Endodermal cell (in vitro differentiated cells): ENCODE measurements at places on chromosomes 16 and 17.

GRCh38 chr16:582614-583331 lies 7.1 kb upstream of the RAB40C start:
- DNase-seq: peak; percentile 65
- H3K4me3 ChIP-seq: no peak overlapping the region
- no peak overlapping the region for H3K27ac ChIP-seq
- no peaks in the 10 kb centered on the region for H3K36me3 ChIP-seq
- peaks cover 12% of the 10 kb centered on the region for H3K27me3 ChIP-seq

DNA sequence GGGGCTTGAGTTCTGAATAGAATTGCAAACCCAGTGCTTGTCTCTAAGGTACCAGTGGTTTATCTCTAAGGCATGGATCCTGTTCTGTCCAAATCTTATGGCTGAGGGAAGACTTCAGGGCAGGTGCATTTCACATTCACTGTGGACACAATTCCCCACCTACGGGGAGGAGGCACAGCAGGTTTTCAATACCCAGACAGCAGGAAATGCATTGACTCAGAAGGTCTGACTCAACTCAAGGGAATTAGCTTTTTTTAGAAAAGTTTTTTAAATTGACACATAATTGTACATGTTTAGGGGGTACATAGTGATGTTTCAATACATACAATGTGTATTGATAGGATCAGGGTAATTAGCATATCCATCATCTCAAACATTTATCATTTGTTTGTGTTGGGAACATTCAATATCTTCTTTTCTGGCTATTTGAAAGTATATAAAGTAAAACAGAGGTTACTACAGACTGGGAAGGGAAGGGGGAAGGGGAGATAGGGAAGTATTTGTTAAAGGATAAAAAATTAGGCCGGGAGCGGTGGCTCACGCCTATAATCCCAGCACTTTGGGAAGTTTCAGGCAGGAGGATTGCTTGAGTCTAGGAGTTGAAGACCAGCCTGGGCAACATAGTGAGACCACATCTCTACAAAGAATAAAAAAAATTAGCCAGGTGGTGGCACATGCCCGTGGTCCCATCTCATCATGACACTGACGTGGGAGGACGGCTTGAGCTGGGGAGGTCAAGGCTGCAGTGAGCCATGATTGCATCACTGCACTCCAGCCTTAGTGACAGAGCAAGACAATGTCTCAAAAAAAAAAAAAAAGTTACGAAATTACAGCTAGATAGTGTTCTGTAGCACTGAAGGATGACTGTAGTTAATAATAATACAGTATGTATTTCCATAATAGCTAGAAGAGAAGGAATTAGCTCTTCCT lies 54.9 kb downstream of the RGS9 start:
- no peaks in the 10 kb centered on the region for H3K36me3 ChIP-seq
- H3K27me3 ChIP-seq: no peaks in the 10 kb centered on the region
- no peaks in the 10 kb centered on the region for H3K4me1 ChIP-seq
- no peak overlapping the region for H3K27ac ChIP-seq
- H3K4me3 ChIP-seq: no peak overlapping the region

DNA sequence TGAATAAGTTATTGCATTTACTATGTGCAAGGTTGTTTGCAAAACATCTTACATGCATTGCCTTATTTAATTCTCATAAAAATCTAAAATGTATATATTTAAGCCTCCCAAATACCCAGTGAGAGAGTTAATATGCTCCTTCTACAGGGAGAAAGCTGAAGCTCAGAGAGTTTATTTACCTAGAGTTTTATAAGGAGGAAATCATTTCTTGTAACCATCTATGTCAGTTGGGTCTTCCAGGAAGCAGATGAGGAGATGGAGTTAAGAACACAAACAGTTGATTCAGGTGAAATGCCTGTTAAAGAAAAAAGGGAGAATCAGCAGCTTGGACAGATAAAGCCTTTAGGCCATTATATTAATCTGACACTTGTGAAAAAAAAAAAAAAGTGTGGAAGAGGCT lies 62.6 kb upstream of the DHX40 start:
- no peaks in the 10 kb centered on the region for H3K4me1 ChIP-seq
- no peak overlapping the region for H3K4me3 ChIP-seq
- no peak for DNase-seq
- no peaks in the 10 kb centered on the region for H3K36me3 ChIP-seq

GRCh38 chr17:50866950-50867362 lies 802 bp upstream of the TOB1 start:
- peaks cover 21% of the 10 kb centered on the region for H3K36me3 ChIP-seq
- peak; percentile 92 for DNase-seq
- peak overlapping the region; percentile 94 for H3K27ac ChIP-seq
- no peaks in the 10 kb centered on the region for H3K27me3 ChIP-seq

GRCh38 chr17:53630638-53631037 lies 192.1 kb upstream of the KIF2B start:
- no peak for DNase-seq
- no peaks in the 10 kb centered on the region for H3K4me1 ChIP-seq
- no peak overlapping the region for H3K27ac ChIP-seq
- H3K36me3 ChIP-seq: no peaks in the 10 kb centered on the region
- H3K4me3 ChIP-seq: no peak overlapping the region

- no peaks in the 10 kb centered on the region for H3K27me3 ChIP-seq
- H3K4me3 ChIP-seq: no peak overlapping the region
- H3K36me3 ChIP-seq: no peaks in the 10 kb centered on the region
- no peak for DNase-seq
Measured at GRCh38 chr16:49773534-49774475, 82.1 kb downstream of the ZNF423 start.

GRCh38 chr17:32445074-32445415 lies 735 bp downstream of the PSMD11 start:
- peak overlapping the region; percentile 91 for H3K4me3 ChIP-seq
- peaks cover 5% of the 10 kb centered on the region for H3K27me3 ChIP-seq
- H3K4me1 ChIP-seq: no peaks in the 10 kb centered on the region
- peak; percentile 83 for DNase-seq

GRCh38 chr17:9566067-9566466 lies 9.6 kb downstream of the STX8 start:
- H3K27me3 ChIP-seq: no peaks in the 10 kb centered on the region
- no peak overlapping the region for H3K27ac ChIP-seq
- H3K36me3 ChIP-seq: peaks cover 20% of the 10 kb centered on the region
- no peak for DNase-seq
- no peaks in the 10 kb centered on the region for H3K4me1 ChIP-seq

DNA sequence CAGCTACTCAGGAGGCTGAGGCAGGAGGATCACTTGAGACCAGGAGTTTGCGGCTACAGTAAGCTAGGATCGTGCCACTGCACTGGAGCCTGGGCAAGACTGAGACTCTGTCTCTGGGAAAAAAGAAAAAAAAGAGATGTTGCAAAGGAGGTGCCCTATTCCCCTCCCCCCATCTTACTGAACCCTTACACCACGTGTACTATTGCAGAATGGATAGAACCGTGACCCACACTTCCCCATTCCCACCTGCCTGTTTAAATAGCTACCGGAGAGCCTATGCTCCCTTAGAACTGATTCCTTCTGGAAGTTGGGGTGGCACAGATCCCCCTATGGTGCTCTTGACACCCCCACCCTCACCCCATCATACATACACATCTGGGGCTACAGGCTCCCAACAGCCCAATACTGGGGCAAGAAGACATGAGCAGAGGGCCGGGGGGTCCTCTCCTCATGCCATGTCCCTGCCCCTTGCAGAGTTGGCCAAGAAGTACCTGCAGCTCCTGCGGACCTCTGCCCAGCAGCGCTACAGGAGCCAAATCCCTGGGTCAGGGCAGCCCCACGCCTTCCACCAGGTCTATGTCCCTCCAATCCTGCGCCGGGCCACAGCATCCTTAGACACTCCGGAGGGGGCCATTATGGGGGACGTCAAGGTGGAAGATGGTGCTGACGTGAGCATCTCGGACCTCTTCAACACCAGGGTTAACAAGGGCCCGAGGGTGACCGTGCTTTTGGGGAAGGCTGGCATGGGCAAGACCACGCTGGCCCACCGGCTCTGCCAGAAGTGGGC lies 35.7 kb downstream of the NLRC5 start:
- no peaks in the 10 kb centered on the region for H3K4me1 ChIP-seq
- no peak overlapping the region for H3K27ac ChIP-seq
- no peaks in the 10 kb centered on the region for H3K36me3 ChIP-seq

GRCh38 chr16:83674931-83675535 lies 132.7 kb upstream of the HSBP1 start:
- H3K36me3 ChIP-seq: no peaks in the 10 kb centered on the region
- H3K4me1 ChIP-seq: peaks cover 3% of the 10 kb centered on the region
- H3K27ac ChIP-seq: no peak overlapping the region

DNA sequence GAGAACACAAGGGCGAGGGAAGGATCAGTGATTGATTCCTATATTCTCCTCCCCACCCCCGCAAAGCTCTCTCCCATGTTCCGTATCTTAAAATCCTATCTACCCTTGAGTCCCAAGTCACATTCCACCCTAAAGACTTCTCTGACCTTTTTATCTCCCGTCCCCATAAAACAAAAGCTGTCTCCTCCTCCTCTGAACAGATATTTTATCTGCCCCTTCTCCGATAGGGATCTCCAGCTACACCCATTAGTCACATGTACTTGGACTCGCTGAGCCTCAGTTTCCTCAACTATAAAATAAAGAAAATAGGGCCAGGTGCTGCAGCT lies 12.8 kb downstream of the GGA2 start:
- no peak overlapping the region for H3K27ac ChIP-seq
- H3K27me3 ChIP-seq: no peaks in the 10 kb centered on the region
- no peak for DNase-seq
- H3K4me3 ChIP-seq: no peak overlapping the region
- peaks cover 46% of the 10 kb centered on the region for H3K36me3 ChIP-seq
- peaks cover 3% of the 10 kb centered on the region for H3K4me1 ChIP-seq

DNA sequence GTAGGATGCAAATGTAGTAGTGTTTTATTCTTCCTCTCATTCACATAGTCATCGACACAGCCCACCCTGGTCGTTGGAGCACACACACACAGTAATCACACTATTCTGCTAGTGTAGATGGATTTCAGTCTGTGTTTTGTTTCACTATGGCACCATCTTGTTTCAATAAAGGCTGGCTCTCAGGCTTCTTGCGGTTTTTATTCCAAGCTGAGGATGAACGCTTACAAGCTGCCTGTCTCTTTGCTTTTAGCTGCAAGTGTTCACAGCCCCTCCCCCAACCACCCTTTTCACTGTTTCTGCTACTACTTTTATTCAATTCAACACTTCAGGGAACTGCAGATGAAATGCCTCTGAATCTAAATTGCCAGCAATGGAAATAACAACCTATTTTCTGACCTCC lies 140.9 kb upstream of the PMFBP1 start:
- H3K36me3 ChIP-seq: no peaks in the 10 kb centered on the region
- peak overlapping the region; percentile 68 for H3K27ac ChIP-seq
- H3K27me3 ChIP-seq: no peaks in the 10 kb centered on the region
- no peaks in the 10 kb centered on the region for H3K4me1 ChIP-seq
- H3K4me3 ChIP-seq: no peak overlapping the region

GRCh38 chr17:44338702-44339101 lies 6.4 kb upstream of the GRN start:
- H3K4me1 ChIP-seq: no peaks in the 10 kb centered on the region
- no peaks in the 10 kb centered on the region for H3K36me3 ChIP-seq
- H3K4me3 ChIP-seq: no peak overlapping the region
- peaks cover 20% of the 10 kb centered on the region for H3K27me3 ChIP-seq

- no peak for DNase-seq
- no peak overlapping the region for H3K4me3 ChIP-seq
- no peaks in the 10 kb centered on the region for H3K4me1 ChIP-seq
- no peaks in the 10 kb centered on the region for H3K27me3 ChIP-seq
- H3K36me3 ChIP-seq: no peaks in the 10 kb centered on the region
Measured at GRCh38 chr16:86771506-86772460, 193.4 kb downstream of the FOXL1 start.

DNA sequence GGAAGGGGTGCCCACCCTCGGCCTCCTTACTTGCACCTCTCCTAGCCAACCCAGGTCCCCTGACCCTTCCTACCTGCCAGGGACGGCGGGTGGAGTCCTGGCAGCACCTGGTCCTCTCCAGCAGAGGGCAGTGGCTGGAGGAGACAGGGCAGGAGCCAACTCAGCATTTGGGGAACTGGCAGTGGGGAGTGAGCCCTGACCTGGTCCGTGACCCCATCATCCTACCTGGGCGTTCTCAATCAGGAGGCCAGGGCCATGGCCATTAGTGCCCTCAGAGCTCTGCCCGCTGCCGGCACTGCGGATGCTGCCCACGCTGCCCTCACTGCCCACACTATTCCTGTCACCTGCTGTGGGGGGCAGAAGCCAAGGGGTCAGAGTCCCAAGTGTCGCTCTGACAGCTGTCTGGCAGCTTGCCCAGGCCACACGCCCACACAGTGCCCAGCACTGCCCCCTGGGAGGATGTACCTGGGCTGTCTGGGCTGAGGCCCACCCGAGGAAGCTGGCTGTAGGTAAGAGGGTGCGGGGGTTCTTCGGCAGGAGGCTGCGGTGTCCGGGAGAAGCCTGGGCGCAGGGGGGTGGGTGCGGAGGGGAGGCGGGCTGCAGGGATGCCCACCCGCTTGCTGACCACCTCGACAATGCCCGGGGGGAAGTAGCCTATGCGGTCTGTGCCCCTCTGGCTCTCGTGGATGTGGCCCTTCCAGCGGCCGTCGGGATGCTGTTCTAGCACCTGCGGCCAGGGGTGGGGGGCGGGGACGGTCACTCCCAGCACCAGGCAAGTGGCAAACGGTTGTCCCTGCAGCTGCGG lies 10.8 kb downstream of the CASKIN2 start:
- DNase-seq: peak; percentile 93
- no peaks in the 10 kb centered on the region for H3K4me1 ChIP-seq
- no peaks in the 10 kb centered on the region for H3K27me3 ChIP-seq
- H3K27ac ChIP-seq: no peak overlapping the region

DNA sequence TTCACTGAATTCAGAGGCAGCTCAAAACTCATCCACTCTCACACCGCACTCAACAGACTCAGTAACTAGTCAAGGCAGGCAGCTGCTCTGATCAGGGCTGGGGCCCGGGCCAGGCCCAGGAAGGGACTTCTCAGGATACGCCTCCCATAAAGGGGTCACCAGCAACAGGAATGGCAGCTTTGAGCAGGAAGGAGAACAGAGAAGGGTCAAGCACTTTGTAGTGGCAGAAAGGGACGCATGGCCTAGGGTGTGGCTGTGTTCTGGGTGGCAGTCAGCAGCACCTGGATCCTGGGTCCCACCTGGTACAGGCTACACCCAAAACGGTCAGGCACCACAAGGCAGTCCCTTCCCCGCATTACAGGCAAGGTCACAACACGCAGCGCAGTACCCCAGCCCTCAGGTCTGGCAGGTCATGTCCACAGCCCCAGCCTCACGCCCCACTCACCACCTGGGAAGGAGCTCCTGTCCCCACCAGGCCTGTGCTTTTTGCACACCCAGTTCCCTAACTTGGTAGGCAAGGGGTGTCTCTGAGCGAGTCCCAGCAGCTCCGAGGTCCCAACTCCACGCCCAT lies 99.7 kb downstream of the ZNF778 start:
- no peaks in the 10 kb centered on the region for H3K27me3 ChIP-seq
- no peak overlapping the region for H3K4me3 ChIP-seq
- DNase-seq: no peak
- peak overlapping the region; percentile 17 for H3K27ac ChIP-seq

GRCh38 chr17:48102798-48103715 lies 1.8 kb upstream of the CBX1 start:
- no peak overlapping the region for H3K4me3 ChIP-seq
- no peak for DNase-seq
- no peak overlapping the region for H3K27ac ChIP-seq
- no peaks in the 10 kb centered on the region for H3K4me1 ChIP-seq
- H3K27me3 ChIP-seq: no peaks in the 10 kb centered on the region
- peaks cover 9% of the 10 kb centered on the region for H3K36me3 ChIP-seq
